ENCODE measurements at places on chromosomes 12 and 14.

DNA sequence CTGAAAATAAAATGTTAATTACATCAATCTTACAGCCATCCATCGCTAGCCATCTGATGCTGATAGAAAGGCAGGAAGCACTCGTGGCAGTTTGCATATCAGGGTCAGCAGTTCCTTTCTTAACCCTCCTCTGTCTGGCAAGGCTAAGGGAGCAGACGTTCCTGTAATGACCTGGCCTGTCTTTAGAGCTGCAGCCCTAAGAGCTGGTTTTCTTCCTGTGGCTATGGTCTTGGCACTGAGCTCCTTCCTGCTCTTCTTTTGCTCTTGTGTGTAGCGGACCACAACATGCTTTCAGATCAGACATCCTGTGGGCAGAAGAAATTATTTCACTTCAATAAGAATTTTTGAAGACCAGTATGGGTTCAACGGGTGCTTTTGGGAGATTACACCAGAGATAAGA, 170.4 kb downstream of the DAD1 start:
- peak; percentile 28 for DNase-seq

GRCh38 chr12:40439771-40440492, 215.1 kb downstream of the LRRK2 start:
- no peak for DNase-seq

- DNase-seq: no peak
Measured at GRCh38 chr12:89474615-89475014, 50.0 kb downstream of the GALNT4 start.

GRCh38 chr14:90742729-90743128, 73.5 kb downstream of the TTC7B start:
- no peak for DNase-seq

GRCh38 chr12:130115646-130116045, 46.6 kb upstream of the FZD10 start:
- DNase-seq: no peak

GRCh38 chr12:132828706-132829534, at the start of gene GOLGA3:
GOLGA3 (minus strand) TSS chr12:132828869; CDS start chr12:132822128, 6,741 bp downstream.
- peak; percentile 98 for DNase-seq

DNA sequence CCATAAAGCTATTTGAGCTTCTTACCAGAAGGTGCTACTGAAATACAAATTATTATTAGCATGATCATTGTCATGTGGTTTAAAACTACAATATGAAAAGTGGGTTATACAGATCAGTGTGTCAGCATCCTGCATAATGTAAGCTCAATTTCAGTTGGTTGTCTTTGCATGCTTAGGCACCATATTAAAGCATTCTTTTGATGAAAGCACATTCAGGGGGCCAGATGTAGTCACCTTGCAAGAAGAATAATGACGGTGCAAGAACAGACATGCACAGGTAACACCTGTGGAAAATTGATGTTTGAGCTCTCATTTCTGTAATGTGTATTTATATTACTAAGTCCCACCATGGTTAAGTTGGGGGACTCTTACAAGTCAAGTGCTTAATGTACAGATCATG, 123.9 kb downstream of the PAX9 start:
- no peak for DNase-seq

GRCh38 chr12:118773956-118774723, 207.2 kb upstream of the SRRM4 start:
- no peak for DNase-seq

DNA sequence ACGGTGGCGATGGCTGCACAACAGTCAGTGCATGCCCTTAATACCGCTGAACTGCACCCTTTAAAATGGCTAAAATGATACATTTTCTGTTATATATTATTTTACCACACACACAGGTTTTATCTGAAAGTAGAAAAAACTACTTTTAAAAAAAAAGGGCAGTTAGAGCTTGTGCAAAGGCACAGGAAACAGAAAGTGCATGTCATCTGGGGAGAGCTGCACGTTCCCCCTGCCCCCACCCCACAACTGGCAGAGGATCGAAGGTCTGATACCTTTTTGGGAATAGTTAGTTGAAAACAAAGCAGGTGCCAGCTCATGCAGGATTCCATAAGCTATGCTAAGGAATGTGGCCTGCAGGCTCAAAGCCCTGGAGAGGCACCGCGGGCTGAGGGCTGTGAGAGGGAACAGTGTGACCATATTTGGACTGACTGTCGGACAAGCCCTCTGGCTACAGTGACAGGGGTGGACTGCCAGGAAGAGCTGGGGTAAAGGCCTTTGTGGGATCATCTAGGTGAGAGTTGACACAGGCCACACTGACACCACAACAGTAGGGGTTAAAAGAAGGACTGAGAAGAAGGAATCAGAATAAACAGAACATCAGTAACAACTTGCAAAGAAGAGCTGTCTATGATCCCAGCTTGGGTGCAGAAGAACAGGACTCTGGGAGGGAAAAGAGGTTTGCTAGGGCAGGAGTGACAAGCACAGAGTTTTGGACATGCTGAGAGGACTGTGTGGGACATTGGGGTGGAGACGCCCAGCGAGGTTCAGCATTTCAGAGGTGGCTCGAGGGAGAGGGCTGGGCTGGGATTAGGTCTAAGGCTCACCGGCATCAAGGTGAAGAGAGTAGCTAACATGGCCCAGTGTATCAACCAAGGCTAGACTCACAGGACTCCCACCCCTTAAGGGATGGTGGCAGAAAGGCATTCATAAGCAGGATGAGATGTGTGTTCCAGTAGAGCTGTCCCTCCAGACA, 54.6 kb downstream of the ACTN1 start:
- no peak for DNase-seq

DNA sequence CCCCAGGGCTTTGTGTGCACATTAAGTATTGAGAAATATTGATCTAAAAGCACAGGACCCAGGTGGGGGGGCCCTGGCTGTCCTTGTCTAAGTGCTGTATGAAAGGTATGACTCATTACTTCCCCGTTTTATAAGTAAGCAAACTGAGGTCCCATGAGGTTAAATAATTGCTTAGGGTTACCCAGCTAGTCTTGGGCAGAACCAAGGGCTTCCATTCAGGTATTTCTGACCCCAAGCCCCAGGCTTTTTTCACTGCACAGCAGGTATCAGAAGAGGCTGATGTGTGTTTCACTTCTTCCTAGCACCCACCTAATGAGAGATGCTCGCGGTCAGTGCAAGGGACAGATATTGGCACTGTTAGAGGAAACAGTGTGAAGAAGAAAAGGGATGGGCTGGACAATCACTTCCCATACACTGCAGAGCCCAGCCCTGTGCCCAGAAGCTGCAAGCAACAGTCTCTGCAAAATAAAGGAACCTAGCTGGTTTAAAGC, 4.7 kb upstream of the TC2N start:
- DNase-seq: peak; percentile 22

DNA sequence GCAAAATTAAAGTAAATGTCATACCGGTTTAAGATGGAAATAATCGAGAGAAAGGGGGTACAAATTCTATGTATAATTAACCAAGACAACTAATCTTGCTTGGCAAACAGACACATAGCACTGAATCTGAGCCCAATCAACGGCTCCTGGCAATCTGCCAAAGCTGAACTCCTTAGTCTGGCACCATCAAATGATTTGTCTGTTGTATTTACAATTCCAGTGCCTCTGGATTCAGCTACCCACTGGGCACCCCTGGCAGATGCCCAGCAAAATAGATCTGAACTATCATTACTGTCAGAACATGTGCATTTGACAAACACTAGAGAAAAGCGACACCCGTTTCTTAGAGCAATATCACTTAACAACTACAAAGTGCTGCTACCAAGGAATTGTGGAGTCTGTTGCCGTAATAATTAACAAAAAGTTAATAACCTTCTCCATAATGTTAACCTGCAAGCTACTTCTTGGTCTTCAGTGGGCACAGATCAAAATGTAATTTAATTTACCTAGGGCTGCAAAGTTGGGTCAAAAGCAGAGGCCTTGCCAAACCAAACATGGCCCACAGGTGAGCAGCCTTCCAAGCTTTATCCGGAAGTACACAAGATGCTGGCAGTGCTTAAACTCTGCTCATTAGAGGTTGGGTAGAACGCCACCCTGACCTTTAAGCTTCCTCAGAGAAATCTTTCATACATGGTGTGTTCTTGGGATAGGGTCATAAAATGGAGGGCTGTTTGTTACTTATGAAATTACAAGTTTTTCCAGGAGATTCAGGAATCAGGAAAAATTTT, 7.6 kb downstream of the EGLN3 start:
- no peak for DNase-seq

- DNase-seq: no peak
Measured at GRCh38 chr12:116540622-116541152, 18.5 kb upstream of the MAP1LC3B2 start.

DNA sequence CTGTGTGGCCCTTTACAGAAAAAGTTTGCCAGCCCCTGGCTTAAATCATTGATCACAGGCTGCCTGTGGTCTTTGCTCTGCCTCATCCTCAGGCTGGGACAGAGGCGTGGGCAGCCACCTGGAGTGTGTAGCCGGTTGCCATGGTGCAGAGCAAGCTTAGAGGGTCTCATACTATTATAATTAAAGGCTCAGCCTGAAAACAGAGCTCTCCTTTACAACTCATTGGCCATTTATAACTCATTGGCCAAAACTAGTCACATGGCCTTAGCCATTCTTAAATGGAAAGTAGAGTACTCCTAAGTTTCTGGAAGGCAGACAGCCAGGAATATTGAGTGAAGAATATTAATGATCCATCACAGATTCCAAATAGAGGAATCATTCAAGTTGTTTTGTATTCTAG, 3.0 kb downstream of the HSP90B1 start:
- DNase-seq: no peak

GRCh38 chr12:46577063-46577776, 204.6 kb upstream of the SLC38A2 start:
- DNase-seq: no peak

GRCh38 chr14:50044042-50044651, 72.2 kb downstream of the VCPKMT start:
- DNase-seq: no peak

DNA sequence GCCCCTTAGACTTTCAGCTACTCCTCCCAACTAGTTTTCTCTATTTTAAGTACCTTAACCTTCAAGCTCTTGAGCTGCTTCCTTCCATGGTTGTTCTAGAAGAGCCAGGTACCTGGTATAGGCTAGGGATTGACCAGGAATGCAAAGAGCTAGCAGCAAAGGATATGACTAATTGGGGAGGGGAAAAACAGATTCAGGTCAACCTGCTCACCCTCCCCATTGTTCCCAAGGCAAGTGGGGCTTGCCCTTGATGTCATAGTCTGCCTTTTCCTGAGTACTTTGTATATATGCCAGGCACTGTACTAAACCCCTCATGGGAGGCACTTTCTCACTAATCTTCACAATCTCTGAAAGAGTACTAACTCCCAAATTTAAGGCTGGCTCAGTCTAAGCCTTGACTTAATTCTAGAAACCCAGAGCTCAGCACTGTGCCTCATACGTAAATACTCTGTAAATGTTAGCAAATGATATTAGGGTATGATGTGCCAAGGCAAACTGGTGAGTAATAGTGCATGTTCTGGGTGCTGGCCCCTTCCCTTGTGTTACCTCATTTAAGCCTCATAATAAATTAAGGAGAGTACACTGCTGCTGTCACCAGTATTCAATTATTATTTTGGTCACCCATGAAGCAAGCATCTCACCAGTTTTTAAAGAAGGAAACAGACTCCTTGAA, 42.2 kb downstream of the SUDS3 start:
- DNase-seq: no peak

GRCh38 chr14:21867541-21867940, 193.9 kb upstream of the OR4E1 start:
- DNase-seq: no peak

DNA sequence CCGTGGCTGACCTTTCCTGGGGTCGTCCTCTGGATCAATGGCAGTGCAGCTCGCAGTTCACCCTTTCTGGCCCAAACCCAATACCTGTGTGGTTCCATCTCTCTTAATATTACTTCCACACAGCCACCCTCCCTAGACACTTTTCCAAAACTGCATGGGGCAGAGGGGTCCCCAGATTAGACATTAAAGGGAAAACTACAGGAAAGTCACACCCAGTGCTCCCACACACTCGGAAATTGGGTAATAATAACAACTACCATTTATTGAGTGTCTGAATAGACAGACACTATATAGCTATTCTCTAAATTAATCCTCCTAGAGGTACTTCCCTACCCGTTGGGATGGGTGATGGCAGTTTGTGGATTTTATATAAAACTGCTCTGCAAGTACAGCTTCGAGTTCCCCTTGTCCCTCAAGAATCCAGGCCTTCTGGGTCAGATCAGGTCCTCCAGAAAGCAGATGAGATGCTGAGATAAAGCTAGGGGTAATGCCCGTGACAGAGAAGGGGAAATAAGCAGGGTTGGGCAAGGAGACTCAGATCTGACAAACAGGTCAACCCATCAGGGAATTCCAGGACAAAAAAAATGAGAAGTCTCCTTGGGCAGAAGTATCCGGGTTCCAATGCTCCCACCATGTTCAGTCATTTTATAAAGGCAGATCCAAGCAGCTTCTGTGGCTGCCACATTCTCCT, 795 bp upstream of the PXN start:
- no peak for DNase-seq

DNA sequence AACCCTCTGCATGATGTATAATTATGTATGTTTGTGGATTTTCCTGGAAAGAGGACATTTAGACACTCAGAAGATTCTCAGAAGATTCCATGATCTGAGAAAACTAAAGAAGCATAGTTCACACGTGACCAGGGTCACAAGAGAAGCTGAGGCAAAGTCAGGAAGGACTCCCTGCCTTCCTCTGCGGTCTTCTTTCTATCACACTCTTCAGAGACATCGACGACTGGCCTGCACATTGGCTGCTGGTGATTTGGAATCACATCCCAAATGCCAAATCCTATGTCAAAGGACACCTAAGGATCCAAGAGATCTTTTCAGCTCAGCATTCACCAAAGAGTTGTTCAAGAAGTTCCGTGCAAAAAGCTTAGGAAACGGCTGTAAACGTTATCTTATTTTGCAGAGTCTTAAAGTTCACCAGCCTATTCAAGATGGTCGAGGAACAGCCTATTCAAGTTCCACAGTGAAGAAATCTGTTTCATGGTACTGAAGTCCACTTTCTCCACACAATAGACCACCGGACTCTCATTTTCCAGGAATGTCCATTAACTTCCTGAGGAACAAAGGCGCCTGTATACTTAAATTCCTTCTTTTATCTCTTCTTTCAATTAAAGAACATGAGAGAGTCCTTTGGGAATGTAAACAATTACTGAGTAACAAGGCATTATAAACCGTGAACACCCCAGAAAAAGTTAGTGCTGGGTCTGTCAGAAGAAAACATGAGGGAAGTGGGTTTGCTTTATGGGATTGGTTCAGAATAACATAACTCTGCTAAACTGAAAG, 42.1 kb downstream of the IGF1 start:
- DNase-seq: no peak

DNA sequence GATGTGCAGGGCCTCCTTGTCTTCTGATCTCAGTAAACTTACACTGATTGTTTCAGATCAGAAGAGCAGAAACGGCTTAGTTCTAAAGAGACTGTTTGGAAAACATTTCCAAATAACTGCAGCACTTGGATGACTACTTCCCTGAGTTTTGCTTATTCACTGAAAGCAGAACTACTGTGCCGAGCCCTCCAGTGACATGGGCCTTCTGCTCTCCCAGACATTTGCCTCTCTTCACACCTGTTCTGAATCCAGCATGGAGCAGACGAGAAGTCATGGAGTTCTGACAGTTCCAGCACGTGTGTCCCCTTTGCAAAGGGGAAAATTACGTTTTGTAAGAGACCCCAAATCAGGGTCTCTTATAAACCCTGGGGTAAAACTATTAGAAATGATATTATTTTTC, 31.4 kb downstream of the ETNK1 start:
- no peak for DNase-seq
